Hair follicular keratinocyte (primary cell): ENCODE measurements at places on chromosomes 11 and 22. TPM values are rescaled to one million over a fixed set of nuclear protein-coding genes. Genes with fewer than 3 reads are reported as not detected.

SLC22A6 gene
- total RNA-seq: not detected in 2 replicates

SAA1 gene
- 160 and 186 TPM in 2 replicates for total RNA-seq

B4GALNT4 gene
- 11.0 and 21.8 TPM in 2 replicates for total RNA-seq

MRPL49 gene
- total RNA-seq: 57.9 and 90.9 TPM in 2 replicates

PTGDR2 gene
- not detected in 2 replicates for total RNA-seq

MRGPRX4 gene
- 0.27 and 0.55 TPM in 2 replicates for total RNA-seq

MRGPRF gene
- total RNA-seq: 0.30 and 0.47 TPM in 2 replicates

FXYD6 gene
- total RNA-seq: 0.08 TPM in 1 of 2 replicates, not detected in the other

FBXO7 gene
- 67.8 and 68.9 TPM in 2 replicates for total RNA-seq

AP2A2 gene
- total RNA-seq: 35.6 and 56.2 TPM in 2 replicates

OLFML1 gene
- total RNA-seq: 0.04 TPM in 1 of 2 replicates, not detected in the other

ASCL2 gene
- total RNA-seq: 0.78 and 0.87 TPM in 2 replicates

CDON gene
- total RNA-seq: 1.1 and 1.7 TPM in 2 replicates

MS4A2 gene
- total RNA-seq: not detected in 2 replicates

GGTLC3 gene
- not detected in 2 replicates for total RNA-seq

CD151 gene
- 490 and 530 TPM in 2 replicates for total RNA-seq

RIC3 gene
- total RNA-seq: 0.16 TPM in 1 of 2 replicates, not detected in the other

ATG13 gene
- 46.2 and 49.4 TPM in 2 replicates for total RNA-seq

CDC45 gene
- 13.1 and 42.6 TPM in 2 replicates for total RNA-seq

ART1 gene
- total RNA-seq: not detected in 2 replicates

DCDC1 gene
- not detected in 2 replicates for total RNA-seq

APOBEC3C gene
- 42.9 and 53.4 TPM in 2 replicates for total RNA-seq

CNTN5 gene
- not detected in 2 replicates for total RNA-seq

GRAP2 gene
- total RNA-seq: not detected in 2 replicates

ZNF74 gene
- total RNA-seq: 11.0 and 18.9 TPM in 2 replicates

FEN1 gene
- total RNA-seq: 16.6 and 63.6 TPM in 2 replicates

TMEM132A gene
- 97.8 and 142 TPM in 2 replicates for total RNA-seq

PHETA2 gene
- 6.3 and 9.5 TPM in 2 replicates for total RNA-seq

AGBL2 gene
- total RNA-seq: 0.16 and 0.19 TPM in 2 replicates

EFCAB6 gene
- 0.11 and 0.47 TPM in 2 replicates for total RNA-seq

CRYBA4 gene
- total RNA-seq: not detected in 2 replicates

ARHGAP8 gene
- total RNA-seq: 14.4 and 15.6 TPM in 2 replicates

CHRM1 gene
- total RNA-seq: not detected in 2 replicates

TPST2 gene
- 31.2 and 37.8 TPM in 2 replicates for total RNA-seq

CRYBB2 gene
- not detected in 2 replicates for total RNA-seq

SOX6 gene
- 0.23 and 0.94 TPM in 2 replicates for total RNA-seq

CWF19L2 gene
- total RNA-seq: 6.1 and 12.5 TPM in 2 replicates

CPT1B gene
- total RNA-seq: 2.2 and 7.8 TPM in 2 replicates

SCUBE2 gene
- 0.34 and 1.3 TPM in 2 replicates for total RNA-seq

FZD4 gene
- 0.76 and 0.78 TPM in 2 replicates for total RNA-seq

BATF2 gene
- 0.19 and 0.31 TPM in 2 replicates for total RNA-seq

GAB4 gene
- total RNA-seq: not detected in 2 replicates

AQP11 gene
- 0.11 TPM in 1 of 2 replicates, not detected in the other for total RNA-seq

LMF2 gene
- total RNA-seq: 46.6 and 50.8 TPM in 2 replicates

DEUP1 gene
- not detected in 2 replicates for total RNA-seq

BLID gene
- 0.31 and 0.34 TPM in 2 replicates for total RNA-seq

TCN1 gene
- total RNA-seq: 0.08 and 0.68 TPM in 2 replicates

SCARF2 gene
- 3.1 and 3.9 TPM in 2 replicates for total RNA-seq

NCF4 gene
- total RNA-seq: 0.76 TPM in 1 of 2 replicates, not detected in the other

NEU3 gene
- total RNA-seq: 4.4 and 8.3 TPM in 2 replicates

TAF1D gene
- 99.1 and 103 TPM in 2 replicates for total RNA-seq

TPBGL gene
- total RNA-seq: not detected in 2 replicates

SIDT2 gene
- 10.3 and 14.0 TPM in 2 replicates for total RNA-seq

P4HA3 gene
- total RNA-seq: 1.1 and 3.7 TPM in 2 replicates

P2RY6 gene
- 0.31 TPM in 1 of 2 replicates, not detected in the other for total RNA-seq

RAG2 gene
- total RNA-seq: not detected in 2 replicates
